ENCODE measurements at places on chromosomes 2 and 18.

- DNase-seq: no peak
These were observed 419.7 kb upstream of the TNP1 start for GRCh38 chr2:217279556-217279955.

DNA sequence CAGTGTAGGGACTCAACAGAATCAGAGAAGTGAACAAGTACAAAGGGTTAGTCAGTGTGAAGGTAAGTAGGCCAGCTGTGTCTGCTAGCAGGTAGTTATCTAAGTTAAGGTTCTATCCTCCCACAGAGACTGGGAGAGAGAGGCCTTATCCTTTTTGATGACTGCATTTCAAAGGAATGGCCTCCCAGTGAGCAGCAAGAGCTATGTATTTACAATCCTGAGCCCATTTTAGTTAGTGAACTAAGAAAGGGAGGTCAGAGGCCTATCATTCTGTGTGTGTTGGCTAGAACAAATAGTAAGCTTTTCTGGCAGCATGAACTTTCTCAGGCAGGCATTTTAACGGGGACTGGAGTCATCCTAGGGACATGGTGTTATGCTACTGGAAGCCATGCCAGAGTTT lies 182.9 kb downstream of the VWC2L start:
- no peak for DNase-seq

DNA sequence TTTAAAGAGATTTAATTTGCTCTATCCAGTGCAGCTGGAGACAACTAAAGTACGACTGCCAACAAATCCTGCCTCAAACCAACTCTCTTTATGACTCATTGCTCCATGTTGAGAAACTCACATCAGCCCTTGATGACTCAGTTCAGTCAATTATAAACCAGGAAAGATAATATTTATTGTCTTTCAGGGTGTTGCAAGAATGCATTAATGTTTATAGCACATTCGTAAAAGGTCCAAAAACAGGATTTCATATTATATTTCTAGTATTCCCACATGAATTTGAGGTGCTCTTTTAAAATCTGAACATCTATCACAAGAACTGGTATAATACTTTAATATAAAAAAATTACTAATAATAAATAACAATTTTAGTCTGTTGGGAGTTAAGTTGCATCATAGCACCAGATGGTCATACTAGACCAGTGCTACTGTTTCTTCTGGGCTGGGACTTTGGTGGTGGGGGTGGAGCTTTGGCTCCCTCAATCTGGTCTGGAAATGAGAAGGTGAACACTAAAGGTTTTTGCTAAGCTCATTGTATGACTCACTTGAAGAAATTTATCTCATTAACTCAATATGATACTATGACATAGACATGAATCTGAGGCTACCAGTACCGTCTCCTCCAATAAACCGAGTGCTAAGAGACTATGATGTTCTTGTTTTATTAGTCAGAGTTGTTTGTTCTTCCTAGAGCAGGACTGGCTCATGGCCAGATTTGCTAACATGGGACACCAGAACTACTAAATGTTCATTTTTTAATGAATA lies 26.6 kb upstream of the MAP3K20 start:
- no peak for DNase-seq

- no peak for DNase-seq
These were observed 590 bp downstream of the EIF2B4 start for GRCh38 chr2:27369471-27370025.

GRCh38 chr2:182779323-182779722 lies 63.3 kb downstream of the DNAJC10 start:
- no peak for DNase-seq

DNA sequence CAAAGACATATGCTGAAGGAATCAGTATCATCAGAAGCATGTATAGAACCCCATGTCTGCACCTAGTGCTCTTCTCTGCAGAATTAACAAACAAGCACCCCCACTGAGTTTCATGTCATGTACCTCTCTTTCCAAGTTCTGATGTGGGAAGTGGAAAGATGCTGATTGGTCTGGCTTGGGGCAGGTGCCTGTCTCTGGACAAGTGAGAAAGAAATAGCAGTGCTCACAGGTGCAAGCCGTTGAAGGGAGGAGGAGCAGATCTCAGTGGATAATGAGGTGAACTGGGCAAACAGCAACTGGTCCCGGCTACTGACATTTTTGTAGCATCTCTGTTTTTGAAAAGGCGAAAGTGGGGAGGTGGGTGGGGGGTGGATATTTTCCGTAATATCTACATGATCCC lies 17.5 kb upstream of the ACVR1 start:
- no peak for DNase-seq

- no peak for DNase-seq
These were observed 6.9 kb upstream of the ERICH2 start for GRCh38 chr2:170763232-170763631.

- DNase-seq: no peak
These were observed 316.9 kb downstream of the OSR1 start for GRCh38 chr2:19041434-19042041.

- DNase-seq: no peak
These were observed 37.3 kb upstream of the REL start for GRCh38 chr2:60844105-60844504.

DNA sequence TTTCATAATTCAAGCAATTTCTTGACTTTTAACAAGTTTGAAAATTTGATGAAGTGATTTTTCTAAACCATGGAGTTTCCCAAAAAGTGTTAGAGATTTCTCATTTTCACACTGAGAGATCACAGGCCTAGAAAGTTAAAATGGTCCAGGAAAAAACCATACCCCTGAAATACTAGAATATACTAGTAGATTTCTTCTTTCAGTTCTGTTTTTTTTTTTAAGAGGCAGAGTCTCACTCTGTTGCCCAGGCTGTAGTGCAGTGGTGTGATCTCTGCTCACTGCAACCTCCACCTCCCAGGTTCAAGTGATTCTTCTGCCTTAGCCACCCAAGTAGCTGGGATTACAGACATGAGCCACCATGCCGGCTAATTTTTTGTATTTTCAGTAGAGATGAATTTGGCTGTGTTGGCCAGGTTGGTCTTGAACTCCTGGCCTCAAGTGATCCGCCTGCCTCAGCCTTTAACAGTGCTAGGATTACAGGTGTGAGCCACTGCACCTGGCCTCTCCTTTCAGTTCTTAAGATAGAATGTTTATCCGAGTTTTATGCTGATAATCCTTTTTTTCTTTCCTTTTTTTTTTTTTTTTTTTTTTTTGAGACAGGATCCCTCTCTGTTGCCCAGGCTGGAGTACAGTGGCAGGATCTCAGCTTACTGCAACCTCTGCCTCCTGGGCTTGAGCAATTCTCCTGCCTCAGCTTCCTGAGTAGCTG lies 14.4 kb downstream of the MTHFD2 start:
- no peak for DNase-seq

DNA sequence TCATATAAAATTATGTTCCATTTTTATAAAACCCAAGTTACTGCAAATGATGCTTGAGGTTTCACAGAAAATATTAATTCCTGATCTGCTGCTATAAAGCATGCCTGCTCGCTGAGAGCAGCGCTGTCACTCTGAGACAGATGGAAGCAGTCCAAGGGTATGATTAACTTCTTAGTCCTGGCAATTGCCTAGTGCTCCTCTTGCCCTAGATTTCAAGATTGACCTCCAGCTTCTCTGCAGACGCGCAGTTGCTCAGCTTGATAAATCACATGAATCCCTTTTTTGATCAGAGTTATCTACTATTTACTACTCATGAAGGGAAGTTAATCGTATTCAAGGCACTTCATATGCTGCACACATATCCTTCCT lies 154.6 kb upstream of the REV1 start:
- peak; percentile 41 for DNase-seq

DNA sequence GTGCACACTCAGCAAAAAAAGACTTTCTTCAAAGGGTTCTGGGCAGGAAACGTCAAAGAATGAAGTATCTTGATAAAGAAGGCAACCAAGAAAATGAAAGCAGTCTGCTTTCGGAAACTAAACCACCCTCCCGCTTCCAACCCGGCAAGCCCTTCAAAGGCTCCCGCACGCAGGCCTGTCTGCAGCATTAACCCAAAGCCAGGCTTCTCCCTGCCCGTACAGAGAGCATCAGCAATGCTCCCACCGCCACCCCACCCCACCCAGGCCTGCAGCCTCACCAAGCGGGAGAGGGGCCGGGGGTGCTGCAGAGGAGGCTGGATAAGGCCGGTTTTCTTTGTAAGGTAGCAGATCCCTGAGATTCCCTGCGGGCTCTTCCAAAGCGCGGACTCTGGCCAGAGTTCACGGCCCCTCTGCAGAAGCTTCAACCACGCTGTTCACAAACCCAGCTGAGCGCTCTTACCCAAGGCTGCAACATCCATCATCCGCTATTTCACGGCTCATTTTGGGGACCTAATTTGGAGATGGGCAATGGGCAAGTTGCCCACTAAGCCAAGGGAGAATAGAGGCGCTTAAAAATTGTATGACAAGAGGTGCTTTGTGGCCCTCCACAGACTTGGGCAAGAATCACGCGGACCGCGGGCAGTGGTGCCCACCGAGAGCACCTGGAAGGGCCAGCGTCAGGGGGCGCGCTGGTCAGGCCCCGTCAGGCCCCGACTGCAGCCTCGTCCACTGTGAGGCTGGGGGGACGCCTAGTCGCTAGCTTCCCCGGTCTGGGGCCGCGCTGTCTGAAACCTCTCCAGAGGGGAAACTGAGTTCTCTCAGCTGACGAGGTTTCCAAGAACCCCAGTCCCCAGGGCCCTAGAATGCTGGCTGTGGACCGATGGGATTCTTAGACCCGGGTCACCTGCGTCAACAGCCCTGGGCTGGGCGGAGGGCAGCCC lies 225.4 kb upstream of the ID2 start:
- DNase-seq: no peak

DNA sequence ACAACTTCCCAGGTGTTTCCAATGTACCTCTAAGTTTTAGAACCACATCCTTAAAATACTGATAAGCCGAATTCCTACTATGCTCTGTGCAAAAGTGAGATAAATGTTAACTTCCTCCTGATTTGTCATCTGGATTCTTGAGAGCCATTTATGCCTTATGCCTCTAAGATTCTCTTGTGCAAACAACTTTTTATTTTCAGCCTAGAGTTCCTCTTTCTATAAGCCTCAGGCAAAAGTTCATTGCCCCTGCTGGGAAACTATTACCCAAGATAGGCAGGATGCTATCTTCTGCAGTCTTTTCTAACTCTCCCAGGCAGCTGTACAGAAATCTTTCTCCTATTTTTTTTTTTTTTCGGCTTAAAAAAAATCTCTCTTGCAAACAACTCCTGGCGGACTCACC lies 216.1 kb downstream of the KCNJ3 start:
- DNase-seq: no peak

DNA sequence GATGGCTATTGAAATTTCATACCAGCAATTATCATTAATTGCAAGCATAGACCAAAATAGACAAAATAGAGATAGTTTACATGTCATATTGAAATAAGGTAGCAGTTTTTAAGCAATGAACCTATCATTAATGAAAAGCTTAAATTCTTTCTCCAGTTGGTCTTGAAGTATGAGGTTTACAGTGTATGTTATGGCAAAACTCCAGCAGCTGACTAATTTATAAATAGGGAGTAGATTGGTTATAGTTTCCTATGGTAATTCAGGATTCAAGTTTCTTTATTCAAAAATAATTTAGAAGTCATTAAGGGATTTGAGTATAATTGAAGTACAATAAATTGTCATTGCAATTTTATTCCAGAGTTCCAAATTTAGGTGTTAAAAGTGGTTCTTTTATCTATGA lies 69.6 kb upstream of the COL5A2 start:
- DNase-seq: no peak

- no peak for DNase-seq
These were observed 199.9 kb downstream of the BCL2 start for GRCh38 chr18:63119647-63120046.

GRCh38 chr2:237551071-237551574 lies 15.3 kb upstream of the PRLH start:
- no peak for DNase-seq

DNA sequence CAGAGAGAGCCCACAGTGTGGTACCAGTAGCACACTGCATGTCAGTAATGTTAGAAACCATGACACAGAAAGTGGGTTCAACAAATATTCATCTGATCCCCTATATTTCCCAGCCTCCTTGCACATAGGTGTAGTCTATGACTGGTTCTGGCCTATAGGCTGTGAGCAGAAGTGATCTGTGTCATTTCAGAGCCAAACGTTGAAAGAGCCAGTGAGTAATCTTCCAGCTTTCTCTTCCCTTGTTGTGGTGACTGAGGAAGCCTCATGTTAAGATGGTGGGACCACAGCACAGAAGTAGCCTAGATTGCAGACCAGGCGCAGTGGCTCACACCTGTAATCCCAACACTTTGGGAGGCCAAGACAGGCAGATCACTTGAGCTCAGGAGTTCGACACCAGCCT lies 4.1 kb downstream of the TMEM237 start:
- DNase-seq: no peak

DNA sequence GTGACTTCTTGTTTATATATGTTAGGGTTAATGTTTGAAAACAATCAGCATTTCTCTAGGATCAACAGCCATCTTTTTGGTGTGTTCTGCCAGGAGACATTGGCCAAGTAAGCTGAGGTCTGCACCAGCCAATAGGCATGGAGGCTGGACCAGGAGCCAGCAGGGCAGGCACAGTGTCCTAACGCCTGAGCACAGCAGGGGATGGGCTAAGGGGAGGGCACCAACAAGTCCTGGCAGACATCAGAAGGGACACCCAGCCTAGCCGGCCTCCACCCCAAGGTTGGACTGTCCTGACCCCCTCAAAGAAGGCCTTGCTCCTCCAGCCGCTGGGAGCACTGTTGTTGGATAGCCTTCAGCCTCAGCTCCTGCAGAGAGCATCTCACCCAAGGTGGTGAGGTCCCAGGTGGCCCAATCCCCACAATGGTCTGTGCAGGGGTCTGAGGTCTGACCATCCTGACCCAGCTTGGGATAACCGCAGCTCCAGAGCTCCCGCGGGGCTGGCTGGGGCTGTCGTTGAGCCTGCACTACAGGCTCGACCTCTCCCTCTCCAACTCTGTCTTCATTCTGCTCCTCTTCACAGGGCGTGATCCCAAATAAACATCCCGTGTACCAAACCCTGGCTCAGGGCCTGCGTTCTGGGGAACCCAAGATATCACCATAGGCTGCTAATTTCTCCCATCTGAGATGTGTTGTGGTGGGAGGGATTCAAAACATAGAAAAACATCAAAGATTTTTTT lies 8.1 kb downstream of the TEX44 start:
- DNase-seq: no peak

DNA sequence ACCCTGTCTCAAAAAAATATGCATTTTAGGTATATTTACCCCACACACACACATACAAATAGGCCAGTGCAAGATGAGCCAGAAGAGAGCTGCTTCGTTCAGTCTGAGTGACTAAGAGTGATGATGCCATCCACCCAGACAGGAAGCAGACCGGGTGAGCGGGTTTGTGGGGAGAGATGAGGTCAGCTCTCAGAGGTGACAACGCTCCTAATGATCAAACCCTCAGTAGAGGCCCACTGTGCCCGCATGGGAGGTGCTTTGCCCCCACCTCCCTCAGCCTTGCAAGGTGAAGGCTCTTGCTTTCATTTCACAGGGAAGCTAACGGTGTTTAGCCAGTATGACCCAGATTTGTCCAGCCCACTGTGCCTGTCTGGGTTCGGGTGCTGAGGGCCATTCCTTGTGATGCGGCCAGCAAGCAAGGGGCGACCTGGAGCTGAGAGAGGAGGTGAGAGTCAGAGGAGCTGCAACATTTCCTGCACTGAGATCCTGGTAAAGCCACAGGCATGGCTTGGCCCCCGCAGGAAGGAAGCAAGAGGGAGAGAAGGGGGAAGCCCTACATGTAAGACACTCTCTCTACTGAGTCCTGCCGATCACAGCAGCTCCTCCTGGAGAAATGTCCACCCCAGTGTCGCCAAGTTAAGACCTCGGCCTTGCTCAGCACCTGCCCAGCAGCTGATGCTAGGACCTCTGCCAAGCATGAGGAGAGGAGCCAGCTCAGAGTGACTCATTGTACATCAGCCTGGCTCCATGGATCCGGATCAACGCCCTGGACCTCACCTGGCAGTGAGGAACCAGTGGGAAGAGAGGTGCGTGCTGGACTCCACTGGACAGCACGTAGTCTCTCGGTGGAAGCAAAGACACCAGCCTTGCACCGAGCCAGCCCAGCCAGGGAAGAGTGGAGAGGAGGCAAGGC lies 37.0 kb downstream of the NIFK start:
- no peak for DNase-seq

Measured in right forelimb (tissue), 1 donor.